ENCODE measurements at places on chromosomes 6 and 20.
A peak's percentile ranks its signal among the peaks of the same experiment; 100 is the strongest.

DNA sequence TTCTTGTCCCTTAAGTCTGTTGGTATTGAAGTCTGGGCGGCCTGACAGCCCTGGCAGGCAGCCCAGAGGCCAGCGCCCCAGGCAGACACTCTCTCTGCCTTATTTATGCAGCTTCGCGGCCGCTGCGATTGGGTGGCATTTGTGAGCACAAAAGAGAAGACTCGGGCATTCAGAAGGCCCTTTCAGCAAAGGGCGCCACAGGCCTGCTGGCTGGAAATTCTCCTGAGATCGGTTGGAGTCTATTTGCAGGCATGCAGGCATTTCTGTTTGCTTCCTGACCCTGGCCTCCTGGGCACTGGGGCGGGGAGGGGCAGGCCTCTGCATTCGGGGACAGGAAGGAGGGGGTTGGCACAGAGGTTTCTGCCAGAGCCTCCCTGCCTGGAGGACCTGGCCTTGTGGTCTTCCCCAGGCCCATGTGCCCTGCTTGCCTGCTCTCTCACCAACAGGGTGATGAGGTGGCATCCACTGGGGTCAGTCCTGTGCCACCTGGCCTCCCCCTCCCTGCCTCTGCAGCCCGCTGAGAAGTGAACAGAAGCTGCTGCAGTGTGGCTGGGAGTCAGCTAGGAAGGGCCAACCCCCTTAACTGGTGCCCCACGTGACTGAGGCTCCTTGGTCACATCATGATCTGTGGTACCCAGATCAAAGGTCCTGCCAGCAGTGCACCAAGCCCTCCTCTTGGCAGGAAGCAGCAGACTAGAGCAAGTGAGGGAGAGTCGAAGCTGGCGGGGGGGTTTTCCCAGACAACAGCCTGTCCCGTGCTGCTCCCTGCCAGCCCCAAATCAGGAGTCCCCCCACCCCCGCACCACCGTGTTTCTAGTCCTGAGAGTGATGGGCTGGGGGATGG is 16.6 kb upstream of the CCDC167 start:
- no peak for DNase-seq

DNA sequence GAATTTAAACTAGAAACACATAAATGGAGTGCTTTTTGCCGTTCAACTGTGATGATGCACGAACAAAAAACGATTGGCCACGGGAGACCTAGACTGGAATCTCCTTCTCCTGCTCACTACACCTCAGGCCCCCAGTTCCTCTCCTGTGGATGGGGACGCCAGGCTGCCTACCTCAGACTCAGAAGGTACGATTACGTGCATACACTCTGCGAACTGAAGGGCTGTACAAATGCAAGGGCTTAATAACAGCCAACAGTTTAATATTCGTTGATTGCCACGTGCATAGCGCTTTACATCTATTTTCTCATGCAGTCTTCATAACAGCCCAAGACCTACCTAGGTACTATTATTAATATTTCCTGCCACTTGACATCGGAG is 495 bp upstream of the ARMC2 start:
- no peak for DNase-seq

GRCh38 chr6:170043150-170043819 is 247.6 kb downstream of the DLL1 start:
- no peak for DNase-seq

DNA sequence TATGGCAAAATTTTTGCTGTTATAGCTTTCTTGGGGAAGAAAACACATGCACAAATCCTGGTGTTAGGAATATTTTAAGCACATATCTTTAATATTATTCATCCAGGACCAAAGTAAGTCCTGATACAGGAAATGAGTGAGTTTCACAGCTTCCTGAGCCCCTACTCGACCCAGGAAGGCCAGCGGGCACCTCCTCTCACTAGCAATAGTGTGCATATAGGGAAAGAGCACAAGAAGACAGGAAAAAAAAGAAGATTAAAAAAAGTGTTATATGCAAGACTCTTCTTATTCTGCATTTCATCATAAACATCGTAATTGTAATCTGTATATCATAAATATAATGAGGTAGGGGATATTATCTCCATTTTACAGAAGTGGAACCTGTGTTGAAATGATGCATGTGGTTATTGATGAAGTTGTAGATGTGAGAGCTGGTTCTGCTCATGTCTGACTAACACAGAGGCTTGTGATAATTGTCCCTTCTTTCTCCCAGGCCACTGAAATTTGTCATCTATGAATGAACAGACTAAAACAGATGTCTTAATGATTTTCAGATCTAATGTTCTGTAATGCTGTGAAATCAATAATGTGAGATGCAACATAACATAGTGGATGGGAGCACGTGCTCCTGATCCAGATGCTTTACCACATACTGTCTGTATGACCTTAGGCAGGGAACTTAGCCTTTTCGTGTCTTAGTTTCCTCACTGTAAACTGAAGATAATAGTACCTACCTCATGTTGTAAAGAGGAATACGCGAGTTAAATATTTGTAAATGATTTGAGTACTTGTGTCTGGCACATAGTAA is 101.2 kb downstream of the MYO6 start:
- DNase-seq: no peak

- no peak for DNase-seq
Measured at GRCh38 chr6:167285077-167285770, 5.9 kb upstream of the UNC93A start.

- DNase-seq: no peak
Measured at GRCh38 chr6:169083508-169083874, 170.2 kb downstream of the THBS2 start.

DNA sequence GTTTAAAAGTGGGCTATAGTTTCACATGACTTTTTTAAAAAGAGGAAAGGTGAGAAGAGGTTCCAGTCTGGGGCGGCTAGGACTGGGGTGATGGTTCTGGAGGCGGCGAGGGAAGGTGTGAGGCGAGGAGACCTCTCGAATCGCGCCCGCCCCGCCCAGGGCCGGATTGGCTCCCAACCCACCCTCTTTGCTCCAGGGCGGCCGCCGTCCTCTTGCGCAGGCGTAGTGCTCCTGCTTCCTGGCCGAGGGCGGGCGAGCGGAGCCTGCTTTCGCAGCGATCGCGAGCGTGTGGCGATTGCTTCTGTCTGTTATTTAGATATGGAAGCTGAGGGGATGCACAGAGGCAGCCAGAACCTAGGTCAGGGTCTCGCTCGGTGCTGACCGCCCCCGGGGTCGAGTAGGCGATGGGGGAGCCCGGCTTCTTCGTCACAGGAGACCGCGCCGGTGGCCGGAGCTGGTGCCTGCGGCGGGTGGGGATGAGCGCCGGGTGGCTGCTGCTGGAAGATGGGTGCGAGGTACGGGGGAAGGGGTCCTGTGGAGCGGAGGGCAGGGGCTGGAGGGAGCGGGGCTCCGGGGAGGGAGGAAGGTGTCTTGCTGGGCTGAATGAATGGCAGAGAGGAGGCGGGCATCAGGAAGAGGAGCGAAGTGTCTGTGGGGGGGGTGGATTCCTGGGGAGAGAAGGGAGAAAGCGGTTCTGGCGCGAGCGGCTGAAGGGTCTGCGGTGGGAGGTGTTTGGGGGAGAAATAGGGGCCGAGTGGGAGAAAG is at the start of gene RNF8:
TSS of gene RNF8 (plus strand) at position 223 of the 765 bp plus-strand sequence. CDS start at position 405, 182 bp downstream.
- DNase-seq: peak; percentile 60

GRCh38 chr6:1611322-1611571 is 1.5 kb downstream of the FOXC1 start:
- DNase-seq: no peak

GRCh38 chr20:56316483-56316882 is 42.3 kb upstream of the FAM210B start:
- no peak for DNase-seq

DNA sequence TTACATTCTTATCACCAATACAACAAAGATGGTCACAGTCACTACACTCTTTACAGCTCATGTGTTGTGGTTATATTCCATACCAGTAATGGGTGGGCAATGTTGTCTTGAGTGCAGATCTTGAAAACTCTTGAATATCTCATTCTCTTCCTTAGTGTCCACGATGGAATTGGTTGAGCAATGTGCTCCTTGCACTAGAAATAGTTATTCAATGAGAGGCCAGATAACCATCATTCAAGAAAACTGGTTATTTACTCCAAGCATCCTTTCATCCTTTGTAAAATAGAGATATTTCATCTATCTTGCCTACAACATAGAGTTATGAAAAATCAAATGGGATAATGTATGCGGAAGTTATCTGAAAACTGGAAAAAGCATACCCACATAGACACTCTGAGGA is 215.9 kb downstream of the ARHGAP18 start:
- no peak for DNase-seq

- DNase-seq: no peak
Measured at GRCh38 chr20:43065299-43065698, 124.4 kb downstream of the PTPRT start.

DNA sequence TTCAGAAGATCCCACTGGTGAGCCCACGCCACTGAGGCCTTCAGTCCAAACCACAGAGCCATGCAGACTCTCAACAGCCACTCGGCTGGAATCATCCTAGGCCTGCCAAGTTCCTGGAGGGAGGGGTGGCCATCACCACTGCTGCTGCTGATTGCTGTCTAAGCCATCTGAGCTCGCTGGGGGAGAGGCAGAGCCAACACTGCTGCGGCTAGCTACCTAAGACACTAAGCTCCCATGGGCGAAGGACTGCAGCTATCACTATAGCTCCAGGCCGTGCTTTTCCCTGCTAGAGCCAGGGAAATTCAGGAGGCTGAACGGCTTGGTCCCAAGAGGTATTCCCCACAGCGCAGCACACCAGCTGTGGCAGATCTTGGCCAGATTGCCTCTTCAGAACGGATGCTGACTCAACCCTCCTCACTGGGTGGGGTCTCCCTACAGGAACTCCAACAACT is 73.6 kb downstream of the TBC1D32 start:
- no peak for DNase-seq

DNA sequence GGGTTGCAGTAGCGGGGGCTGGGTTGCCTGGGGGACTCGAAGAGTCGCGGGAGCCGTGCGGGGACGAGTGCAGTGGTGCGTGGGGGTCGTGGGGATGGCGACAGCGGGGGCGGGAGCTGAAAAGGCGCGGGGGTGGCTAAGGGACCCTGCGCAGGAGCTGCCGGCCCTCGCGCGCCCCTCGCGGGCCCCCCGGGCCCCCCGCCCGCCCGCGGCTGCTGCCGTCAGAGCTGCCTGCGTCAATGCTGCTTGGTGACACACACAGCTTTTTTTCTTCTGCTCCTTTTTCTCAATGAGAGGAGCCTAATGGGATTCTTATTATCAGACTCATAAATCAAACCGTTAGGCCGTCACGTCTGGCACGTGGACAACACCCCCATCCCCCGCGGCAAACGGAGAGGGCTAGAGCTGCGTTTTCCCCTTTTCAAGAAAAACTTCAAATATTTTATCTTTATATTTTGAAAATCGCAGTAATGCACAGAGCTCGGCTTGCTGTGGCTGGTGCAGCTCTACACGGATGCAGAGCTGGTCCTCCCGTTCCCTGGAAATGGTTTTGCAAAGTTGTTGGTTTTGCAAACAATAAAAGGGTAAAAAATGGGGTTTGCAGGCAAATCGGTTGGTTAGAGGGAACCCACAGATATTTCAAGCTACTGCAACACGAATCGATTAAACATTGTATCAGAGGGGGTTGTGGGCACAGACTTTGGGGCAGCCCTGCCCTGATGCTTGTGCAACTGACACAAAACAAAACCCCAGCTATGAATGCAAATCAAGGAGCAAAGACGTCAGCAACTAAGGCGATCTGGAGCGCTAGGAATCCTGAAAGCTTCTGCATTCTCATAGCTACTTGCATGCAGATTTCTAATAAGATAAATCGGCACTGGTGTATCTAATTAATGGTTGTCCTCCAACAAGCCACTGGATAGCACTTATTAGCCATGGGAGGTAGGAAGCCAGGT is 161.4 kb downstream of the TBXT start:
- no peak for DNase-seq

- no peak for DNase-seq
Measured at GRCh38 chr6:1997702-1998101, 247.7 kb downstream of the GMDS start.

- DNase-seq: no peak
Measured at GRCh38 chr20:36091561-36092397, 62.8 kb upstream of the EPB41L1 start.

DNA sequence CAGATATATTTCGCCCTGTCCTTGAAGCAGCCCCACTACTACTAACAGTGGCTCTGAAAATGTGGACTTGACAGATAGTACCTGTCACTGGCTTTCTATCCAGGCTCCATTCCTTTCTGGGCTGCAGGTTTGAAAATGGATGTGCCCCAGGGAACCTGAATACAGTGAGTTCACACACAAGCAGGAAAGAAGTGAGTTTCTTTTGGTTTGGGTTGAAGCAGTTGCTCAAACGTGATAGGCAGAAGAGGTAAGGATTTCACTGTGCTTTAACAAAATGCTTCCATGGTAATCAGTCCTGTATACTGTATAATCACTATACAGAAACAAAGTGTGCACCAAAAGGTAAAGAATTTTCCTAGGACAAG is 382.9 kb downstream of the PRKN start:
- DNase-seq: no peak

DNA sequence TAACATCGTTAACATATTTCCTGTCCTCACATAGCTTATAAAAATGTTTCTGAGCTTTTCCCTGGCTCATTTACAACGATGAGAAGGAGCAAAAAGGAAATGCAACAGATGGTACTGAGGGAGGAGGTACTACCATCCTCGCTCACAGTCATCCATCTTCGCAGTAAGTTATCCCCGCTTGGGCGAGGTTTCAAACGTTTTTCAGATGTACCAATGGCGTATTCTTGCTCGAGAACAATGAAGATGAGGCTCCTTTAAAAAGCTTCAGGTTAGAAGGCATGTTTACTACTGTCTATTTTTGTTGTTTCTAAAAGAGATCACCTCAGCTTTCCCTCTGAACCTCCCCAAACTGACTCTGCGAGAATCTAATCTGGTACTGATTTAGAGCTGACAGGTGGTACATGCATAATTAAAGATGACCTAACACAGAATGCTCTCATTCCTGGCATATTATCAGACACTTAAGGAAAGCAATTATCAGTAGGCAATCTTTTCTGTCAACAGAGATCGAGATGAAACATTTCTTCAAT is 178.7 kb downstream of the GJA10 start:
- DNase-seq: no peak

DNA sequence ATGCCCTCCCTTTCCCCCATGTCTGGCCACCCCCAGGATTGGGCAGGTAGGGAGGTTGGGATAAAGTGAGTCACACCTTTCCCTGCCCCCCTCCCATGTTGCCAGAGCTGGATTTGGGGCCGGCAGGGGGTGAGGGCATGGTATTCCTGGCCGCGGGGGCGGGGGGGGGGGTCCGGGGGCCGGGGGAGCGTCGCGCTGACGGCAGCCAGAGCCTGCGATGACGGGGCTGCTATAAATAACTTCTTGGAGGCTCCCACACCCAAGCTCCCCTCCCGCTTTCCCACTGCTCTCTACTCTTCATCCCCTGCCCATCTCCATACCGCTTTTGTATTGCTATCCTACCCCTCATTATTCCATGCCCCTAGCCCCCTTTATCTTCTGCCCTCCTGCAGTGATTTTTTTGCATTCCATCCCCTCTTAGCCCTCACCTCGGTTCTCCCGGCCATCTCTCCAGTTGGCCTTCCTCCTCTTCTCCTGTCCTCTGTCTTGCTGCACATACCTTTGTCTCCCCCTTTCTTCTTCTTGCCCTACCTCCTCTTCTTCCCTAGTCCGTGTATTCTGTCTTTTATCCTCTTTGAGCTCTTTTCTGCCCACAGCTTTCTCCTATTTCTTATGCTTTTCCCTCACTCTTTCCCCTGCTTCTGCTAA is 13.8 kb downstream of the SYNGAP1 start:
- DNase-seq: no peak

Measured in GOT3 (cell line).